ENCODE measurements at places on chromosomes 7 and 10. TPM values are rescaled to one million over a fixed set of nuclear protein-coding genes. Genes with fewer than 3 reads are reported as not detected.

ASCC1 gene
- 35.5 TPM for total RNA-seq

ITIH5 gene
- not detected for total RNA-seq

AIFM2 gene
- total RNA-seq = 3.7 TPM

COX15 gene
- 39.0 TPM for total RNA-seq

LRRN3 gene
- 19.2 TPM for total RNA-seq

ADAMTS14 gene
- not detected for total RNA-seq

TUBAL3 gene
- not detected for total RNA-seq

MUC3A gene
- not detected for total RNA-seq

EPHA1 gene
- total RNA-seq = 1.1 TPM
